Mononuclear cell (primary cell): ENCODE measurements at places on chromosomes 13 and 19. TPM values are rescaled to one million over a fixed set of nuclear protein-coding genes. Genes with fewer than 3 reads are reported as not detected.

PSG1 gene
- total RNA-seq: not detected

KCNRG gene
- 1.7 TPM for total RNA-seq

PLK5 gene
- total RNA-seq: not detected

IGFL2 gene
- total RNA-seq: not detected

ZNF616 gene
- 1.2 TPM for total RNA-seq

SIGLEC8 gene
- total RNA-seq: not detected

NKPD1 gene
- 0.84 TPM for total RNA-seq
